ENCODE measurements at places on chromosomes 16 and 17.

DNA sequence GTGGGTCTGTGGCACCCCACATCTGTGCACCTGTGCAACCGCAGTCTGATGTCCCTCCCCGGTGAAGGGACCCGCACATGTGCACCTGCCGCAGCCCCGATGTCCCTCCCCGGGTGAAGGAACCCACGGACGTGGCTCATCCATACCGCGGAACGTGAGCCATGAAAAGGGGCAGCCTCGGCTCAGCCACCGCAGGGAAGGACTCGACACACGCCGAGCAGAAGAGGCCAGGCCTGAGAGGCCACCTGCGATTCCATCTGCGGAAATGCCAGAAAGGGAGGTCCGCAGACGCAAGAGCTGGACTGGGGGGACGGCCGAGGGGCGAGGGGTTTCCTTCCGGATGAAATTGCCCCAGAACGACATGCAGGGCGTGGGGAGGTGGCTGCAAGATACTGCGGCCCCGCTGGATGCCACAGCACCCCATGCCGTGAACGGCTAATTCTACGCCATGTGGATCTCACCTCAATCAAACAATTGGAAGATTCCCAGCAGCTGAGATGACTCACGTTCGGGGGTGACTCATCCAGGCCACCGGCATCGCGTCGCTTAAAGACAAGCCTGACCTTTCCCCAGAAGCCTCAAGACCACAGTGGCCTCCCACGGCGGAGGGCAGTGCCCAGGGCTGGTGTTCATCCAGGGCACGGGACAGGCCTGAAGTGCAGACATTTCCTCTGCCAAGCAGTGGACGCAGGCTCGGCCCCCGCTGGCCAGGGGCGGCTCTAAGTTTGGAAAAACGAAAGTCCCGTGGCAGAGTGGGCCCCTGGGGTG lies 21.0 kb downstream of the SOX8 start:
- DNase-seq: peak; percentile 51

DNA sequence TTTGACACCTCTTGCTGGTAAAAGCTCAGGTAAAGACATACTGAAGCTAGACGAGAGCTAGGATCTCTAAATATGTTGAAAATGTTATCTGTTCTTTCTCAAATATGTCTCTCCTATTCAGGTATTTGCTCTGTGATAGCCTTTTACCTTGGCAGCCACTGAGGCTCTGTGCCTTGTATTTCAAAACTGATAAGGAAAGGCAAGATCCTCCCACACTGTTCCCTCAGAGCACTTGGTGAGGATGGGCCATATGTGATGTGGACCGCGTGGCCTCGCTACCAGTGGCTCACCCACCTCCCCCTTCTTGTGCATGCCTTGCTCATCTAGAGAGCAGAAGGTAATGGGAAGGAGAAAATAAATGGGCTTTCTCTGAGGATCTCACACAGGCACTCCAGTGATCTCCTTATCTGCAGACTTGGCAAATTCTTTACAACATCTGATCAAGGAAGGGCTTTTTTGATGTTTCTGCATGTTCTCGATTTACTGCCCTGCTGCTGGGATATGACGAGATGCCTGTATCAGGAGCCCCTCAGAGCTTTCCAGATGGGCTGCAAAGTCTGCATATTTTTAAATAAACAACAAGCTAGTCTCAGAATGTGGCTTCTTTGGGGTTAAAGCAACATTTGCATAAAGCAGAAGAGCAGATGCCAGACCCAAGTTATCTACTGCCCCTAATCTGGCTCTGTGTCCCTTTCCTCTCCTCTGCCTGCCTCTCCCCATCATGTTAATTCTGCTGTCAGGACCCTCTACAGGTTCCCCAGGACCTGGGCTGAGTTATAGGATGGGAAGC lies 16.9 kb downstream of the HOXB1 start:
- no peak for DNase-seq

DNA sequence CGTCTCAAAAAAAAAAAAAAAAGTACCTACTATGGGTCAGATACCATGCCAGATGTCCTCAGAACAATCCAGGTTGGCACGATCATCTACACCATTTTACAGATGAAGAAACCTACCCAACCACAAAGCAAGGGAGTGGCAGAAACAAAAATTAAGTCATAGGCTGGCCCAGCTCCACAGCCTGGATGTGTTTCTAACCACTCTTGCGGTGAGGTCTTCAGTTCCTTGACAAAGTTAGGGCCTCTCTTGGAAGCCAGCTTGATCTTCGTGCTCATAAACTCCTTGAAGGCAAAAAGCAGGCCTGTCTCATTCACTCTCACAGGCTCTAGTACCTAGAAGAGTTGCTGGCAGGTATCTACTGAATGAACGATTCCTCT lies 6.2 kb downstream of the GGA2 start:
- DNase-seq: no peak

- DNase-seq: peak; percentile 84
Observed at GRCh38 chr16:629185-629832, 1.5 kb upstream of the WFIKKN1 start.
